ENCODE measurements at places on chromosomes 6 and 20.

GRCh38 chr20:7113577-7114466 lies 346.3 kb downstream of the BMP2 start:
- no peak for DNase-seq

DNA sequence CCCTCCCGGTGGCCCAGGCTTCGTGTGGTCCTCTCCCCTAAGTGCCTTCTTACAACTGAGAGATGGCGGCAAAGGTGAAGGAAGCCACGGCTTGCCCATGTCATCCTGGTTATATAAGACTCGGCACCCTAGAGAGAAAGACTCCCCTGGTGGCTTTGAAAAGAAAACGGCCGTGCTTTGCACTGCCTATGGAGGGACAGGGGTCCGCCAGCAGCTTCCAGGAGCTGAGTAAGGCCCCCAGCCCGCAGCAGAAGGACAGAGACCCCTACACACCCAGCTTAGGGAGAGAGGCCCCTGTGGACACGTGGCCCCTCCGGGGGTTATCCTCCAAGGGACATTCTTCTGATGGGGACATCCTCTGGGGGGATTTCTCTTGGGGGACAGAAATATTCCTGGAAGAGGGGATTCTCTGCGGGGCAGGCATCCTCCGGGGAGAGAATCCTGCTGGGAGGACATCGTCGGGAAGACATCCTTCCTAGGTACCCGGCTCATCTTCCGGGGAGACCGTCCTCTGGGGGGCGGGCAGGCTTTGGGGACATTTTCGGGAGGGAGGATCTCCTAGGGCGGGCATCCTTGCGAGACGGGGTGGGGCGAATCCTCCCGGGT lies 511 bp upstream of the OGFR start:
- no peak for DNase-seq

DNA sequence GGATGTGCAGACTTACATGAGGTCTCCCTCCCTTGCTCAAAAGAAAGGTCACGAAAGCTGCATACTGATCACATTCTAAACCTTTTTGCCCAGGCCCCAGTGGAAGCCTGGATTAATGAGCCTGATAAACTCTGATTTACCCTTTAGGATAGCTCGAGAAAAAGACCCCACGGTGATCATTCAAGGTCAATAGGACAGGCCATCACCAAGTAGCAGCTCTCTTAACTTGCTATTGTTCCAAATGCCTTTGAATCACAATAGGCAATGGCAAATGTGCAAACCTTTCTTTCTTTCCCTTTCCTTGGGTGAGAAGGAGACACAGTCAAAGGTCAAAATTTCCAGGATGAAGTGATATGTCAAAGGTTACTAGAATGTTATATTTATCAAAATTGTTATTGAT lies 327.3 kb downstream of the HDGFL1 start:
- no peak for DNase-seq

DNA sequence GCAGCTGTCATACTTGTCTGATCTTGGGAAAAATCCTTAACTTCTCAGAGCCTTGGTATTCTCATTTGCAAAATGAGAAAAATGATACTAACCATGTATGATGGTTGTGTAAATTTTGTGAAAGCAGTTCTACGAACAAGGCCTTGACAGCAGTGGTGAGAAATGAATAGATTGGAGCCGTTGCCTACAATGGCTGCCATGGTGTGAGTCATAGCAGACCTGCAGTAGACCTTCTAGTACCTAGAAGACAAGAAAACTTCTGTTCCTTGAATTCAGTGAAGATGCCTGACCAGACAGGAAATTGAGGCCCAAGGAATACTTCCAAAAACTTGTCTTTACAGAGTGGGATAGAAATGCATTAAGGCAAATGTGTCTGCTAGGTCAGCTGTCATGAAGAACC lies 338.9 kb downstream of the QKI start:
- no peak for DNase-seq

DNA sequence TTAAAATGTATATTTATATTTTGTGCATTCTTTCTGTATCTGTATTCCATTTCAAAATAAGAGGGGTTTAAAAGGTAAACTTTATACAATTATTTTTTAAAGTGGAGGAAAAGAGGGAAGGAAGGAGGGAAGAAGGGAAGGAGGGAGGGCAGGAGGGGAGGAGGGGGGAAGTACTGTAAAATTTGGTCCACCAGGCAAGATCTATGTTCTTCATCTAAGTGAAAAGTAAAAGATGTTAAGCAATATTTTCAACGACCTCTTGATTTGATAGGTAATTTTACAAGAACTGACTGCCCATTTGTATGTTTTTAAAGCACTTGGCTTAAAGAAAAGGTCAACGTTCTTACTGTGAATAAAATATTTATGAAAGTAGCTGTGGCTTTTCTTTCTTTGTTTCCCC lies 29.8 kb upstream of the PCSK2 start:
- DNase-seq = no peak

- DNase-seq = no peak
Observed at GRCh38 chr6:119161438-119161837, 83.0 kb upstream of the FAM184A start.

DNA sequence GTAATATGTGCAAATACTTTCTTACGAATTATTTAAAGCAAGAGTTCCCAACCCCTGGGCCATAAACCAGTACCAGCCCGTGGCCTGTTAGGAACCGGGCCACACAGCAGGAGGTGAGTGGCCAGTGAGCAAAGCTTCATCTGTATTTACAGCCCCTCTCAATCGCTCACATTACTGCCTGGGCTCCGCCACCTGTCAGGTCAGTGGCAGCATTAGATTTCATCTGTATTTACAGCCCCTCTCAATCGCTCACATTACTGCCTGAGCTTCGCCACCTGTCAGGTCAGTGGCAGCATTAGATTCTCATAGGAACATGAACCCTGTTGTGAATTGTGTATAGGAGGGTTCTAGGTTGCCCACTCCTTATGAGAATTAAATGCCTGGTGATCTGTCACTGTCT lies 142.0 kb downstream of the RNASET2 start:
- DNase-seq = no peak

- no peak for DNase-seq
Observed at GRCh38 chr6:127383988-127384387, 40.6 kb upstream of the ECHDC1 start.

DNA sequence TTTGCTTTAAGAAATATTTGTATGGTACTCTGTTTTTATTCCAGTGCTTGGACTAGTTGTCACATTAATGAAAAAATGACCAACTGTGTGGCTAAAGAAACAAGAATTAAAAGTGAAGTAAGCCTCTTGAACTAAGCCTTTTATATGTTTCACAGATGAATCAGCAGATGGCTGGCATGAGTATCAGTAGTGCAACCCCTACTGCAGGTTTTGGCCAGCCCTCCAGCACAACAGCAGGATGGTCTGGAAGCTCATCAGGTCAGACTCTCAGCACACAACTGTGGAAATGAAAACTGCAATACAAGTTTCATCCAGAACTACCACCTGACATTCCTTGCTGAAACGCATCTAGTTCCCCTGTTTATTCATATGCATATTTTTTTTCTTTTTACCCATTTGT lies 96.8 kb downstream of the B3GAT2 start:
- DNase-seq = no peak

GRCh38 chr20:45781391-45781931 lies 10.2 kb downstream of the WFDC3 start:
- DNase-seq = no peak

DNA sequence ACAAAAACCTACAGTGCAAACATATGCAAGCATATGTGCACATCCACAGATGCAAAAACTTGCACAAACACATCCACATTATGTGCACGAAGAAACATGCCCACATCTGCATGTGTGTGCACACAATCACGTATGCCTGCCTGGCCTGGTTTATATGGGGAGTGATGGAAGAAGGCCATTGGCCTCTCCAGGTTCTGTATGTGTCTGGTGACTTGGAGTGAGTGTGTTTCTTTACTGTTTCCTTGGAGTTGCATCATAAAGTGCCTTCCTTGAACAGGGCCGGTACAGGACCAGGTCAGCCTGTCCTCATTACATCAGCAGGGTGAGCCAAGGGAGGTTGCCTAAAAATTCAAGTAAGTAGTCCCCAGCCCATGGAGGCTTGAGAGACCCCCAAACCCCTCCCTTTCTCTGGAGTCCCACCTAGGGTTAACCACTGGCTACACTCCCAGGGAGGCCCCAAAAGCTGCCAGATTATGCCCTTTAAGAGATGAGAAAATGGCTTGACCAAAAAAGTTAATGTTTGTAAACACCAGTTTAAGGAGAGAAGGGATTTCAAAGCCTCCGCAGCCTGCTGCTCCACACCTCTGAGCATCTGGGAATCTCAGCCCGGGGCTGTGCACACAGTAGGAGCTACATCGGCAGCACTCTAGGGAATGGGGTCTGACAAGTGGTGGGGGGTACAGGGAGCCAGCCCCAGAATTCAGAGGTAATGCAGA lies 140.8 kb downstream of the VEGFA start:
- DNase-seq = no peak

- DNase-seq = no peak
Observed at GRCh38 chr6:155943635-155944034, 488.0 kb upstream of the NOX3 start.

DNA sequence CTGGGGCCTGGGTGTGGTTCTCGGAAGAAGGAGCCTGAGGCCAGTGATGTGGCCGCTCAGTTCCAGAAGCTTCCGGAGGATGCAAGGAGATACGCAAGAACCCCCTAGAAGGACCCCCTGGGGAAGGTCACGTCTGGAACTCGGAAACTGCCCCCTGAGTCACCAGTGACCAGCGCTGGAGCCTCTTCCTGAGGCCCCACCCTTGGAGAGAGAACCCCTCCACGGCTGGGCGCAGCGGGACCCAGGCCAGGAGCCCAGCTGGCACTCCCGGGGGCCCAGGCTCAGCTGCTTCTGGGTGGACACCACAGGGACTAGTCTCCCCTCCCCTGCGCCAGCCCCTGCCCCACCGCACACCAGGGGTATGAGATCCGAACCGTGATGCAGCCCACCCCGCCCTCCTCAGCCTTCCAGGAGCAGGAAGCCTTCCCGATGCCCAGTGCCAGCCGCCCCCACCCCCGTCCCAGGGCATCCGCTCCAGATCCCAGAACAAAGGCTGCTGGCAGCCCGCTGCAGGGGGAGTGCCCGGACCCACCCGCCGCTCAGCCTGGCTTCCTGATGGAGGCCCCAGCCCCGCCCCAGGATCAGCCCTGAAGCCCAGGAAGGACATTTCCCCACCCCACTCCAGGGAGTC lies 7.5 kb downstream of the LAMA5 start:
- no peak for DNase-seq

DNA sequence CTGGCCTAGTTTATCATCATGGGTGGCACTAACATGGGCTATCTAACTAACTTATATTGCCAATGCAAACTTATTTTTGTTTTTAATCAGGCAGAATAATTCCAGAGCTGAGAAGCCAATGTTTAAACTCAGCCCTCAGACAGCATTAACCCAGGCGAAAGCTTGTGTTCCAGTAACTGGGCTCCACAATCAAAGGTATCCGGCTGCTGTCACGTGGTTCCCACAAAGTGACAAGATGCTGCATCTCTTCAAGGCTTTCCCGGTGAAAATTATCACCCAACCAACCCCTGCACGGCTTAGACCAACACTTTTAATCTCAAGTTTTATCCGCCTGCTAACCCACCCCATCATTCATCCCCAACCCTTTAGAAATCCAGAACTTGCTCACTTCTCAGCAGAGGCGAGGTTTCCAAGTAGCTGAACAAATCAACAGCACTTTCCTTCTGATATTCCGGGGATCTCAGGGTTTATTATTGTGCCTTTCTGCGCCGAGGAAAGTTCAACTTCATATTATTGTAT lies 885 bp downstream of the MTCL3 start:
- DNase-seq = no peak

DNA sequence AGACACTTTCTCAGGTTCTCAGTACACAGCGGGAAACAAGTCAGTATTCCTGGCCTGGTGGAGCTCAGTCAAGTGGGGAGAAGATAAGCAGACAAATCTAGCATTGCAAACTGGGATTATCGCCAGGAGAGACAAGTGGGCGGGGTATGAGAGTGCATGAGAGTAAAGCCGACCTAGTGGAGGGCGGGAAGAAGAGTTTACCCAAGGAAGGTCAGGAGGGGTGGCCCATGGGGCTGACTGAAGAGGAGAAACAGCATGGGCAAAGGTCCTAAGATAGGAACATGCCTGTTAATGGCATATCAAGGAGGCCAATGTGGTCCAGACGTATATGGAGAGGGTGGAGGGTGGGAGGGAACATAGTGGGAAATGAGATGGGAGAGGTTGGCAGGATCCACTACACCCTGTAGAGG lies 12.4 kb upstream of the CSNK2A1 start:
- no peak for DNase-seq

GRCh38 chr6:111243095-111243494 lies 155.8 kb downstream of the SLC16A10 start:
- no peak for DNase-seq

GRCh38 chr6:47168180-47168579 lies 126.0 kb upstream of the ADGRF1 start:
- no peak for DNase-seq

DNA sequence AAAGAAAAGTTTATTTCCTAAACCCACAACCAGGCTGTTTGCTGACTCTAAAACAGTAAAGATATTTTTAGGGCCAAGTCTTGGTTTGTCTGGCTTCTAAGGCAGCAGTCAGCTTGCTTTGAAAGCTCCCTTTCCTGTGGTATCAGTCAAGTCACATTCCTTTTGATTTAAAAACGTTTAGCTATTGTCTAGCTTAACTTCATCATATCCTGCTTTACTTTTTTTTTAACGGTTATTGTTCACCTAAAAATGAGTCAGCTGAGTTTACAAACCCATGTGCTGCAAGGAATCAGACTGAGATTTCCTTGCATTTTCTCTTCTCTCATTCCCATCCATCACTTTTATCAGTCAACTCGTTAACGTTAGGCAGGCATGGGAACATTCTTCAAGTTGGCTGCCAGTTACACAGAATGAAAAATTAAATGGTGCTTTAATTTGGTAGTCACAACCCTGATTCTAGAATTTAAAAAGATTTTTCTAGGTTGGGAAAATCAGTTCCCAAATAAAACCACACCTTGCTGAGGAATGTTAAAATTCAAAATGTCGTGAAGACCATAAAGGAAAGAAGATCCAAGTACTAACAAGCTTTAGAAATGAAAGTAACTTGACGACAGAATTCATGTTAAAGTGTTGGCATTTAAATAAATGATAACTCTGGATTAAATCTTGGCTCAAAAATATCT lies 45.9 kb downstream of the ELOVL5 start:
- no peak for DNase-seq

GRCh38 chr6:74768120-74768519 lies 437.7 kb downstream of the COL12A1 start:
- no peak for DNase-seq

GRCh38 chr6:107333491-107333890 lies 125.9 kb downstream of the PDSS2 start:
- no peak for DNase-seq

GRCh38 chr6:5871296-5871695 lies 135.4 kb downstream of the NRN1 start:
- DNase-seq = no peak

DNA sequence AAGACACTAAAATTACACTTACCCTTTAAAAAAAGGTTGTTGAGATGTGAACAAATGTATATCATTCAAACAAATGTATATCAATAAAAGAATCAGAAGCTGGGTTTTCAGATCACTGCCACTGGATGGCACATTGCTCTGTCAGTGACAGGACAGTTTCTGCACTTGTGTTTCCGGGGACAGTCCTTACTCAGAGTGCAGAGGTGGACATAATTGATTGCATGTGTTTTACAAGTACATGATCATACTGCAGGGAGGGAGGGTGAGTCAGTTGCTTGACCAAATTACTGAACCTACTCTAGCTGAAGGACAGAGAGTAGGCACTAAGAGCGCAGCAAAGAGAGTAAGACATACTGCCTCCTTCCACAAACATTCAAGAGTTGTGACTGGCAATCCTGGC lies 302.3 kb downstream of the TENT5A start:
- DNase-seq = no peak
